ENCODE measurements at places on chromosomes 6 and 20. TPM values are rescaled to one million over a fixed set of nuclear protein-coding genes. Genes with fewer than 3 reads are reported as not detected.
A peak's percentile ranks its signal among the peaks of the same experiment; 100 is the strongest.

DNA sequence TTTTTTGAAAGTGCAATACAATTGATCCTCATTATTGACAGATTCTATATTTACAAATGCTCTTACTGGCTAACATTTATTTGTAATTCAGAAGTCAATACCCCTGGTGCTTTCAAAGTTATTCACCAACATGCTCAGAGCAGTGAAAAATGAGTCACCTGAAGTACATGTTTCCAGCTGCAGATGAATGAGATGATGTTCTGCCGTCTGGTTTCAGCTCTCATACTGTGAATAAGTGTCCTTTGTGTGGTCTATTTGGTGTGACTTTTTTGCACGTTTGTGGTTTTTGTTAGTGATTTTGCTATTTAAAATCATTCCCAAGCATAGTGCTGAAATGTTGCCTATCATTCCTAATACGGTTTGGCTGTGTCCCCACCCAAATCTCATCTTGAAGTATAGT lies 22.3 kb upstream of the EYA4 start:
- no peak overlapping the region for H3K27ac ChIP-seq
- H3K27me3 ChIP-seq: no peaks in the 10 kb centered on the region
- DNase-seq: no peak
- H3K4me1 ChIP-seq: no peaks in the 10 kb centered on the region

GRCh38 chr6:130159956-130160355 lies 62.8 kb downstream of the SAMD3 start:
- H3K4me3 ChIP-seq: no peak overlapping the region
- no peak for DNase-seq
- no peaks in the 10 kb centered on the region for H3K4me1 ChIP-seq
- H3K27ac ChIP-seq: peak overlapping the region; percentile 28
- H3K36me3 ChIP-seq: no peaks in the 10 kb centered on the region

DNA sequence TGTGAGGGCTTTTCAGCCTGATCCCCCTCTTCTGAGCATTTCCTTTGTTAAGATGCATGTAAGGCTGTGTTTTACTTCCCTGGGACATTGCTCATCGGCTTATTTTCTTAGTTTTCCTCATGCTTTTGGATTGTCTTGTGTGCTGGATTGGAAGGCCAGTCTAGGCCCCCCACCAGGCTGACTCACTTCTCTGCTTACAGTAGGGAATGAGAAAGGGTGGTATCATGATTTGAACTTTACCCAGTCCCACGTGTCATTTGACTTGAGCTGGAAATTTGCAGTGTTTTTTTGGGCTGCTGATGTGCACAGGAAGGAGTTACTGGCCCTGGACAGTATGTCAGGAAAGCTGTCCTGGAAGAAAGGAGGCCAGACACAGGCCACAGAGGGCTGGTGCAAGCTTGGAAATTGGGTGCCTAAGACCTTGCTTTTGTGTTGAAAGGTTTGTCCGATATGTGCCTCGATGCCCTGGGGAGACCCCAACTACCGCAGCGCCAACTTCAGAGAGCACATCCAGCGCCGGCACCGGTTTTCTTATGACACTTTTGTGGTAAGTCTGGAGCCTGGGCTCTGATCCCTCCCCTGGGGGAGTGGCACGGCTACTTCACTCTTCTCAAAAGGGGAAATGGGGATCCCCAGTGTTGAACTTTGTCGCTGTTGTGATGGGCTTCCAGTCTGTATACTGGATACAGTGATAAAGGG lies 12.8 kb downstream of the RNF114 start:
- DNase-seq: no peak
- no peak overlapping the region for H3K4me3 ChIP-seq
- H3K4me1 ChIP-seq: no peaks in the 10 kb centered on the region
- no peak overlapping the region for H3K27ac ChIP-seq

DNA sequence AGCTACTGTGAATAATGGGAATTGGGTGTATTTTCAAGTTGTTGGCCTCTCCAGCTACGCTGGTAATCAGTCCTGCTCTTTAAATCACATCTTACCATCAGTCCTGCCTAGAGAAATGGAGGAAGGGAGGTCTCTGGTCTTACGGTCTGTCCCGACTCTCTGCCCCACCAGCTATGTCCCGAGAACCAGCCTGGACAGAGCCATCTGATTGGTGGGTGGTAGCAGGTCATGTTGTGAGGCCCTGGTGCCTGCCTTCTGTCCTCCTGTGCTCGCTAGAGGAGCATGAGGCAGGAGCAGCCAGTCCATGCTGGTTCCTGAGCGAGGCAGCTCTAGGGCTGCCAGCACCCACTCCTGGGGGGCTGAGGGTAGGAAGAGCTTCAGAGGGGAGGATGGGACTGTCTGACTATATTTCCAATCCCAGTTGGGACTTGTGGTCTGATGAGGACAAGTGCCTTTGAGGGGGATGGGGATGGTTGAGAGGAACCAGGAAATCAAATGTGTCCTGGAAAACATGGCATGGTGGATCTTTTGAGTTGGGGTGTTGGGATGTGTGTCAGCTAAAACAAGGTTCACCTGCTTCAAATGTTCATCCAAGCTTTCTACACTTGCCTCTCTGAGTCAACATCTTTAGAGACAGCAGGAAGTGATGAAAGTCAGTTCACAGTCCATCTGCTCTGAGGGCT lies 33.0 kb downstream of the SYNJ2 start:
- no peaks in the 10 kb centered on the region for H3K36me3 ChIP-seq
- H3K4me1 ChIP-seq: peaks cover 36% of the 10 kb centered on the region
- H3K27me3 ChIP-seq: no peaks in the 10 kb centered on the region
- no peak for DNase-seq

DNA sequence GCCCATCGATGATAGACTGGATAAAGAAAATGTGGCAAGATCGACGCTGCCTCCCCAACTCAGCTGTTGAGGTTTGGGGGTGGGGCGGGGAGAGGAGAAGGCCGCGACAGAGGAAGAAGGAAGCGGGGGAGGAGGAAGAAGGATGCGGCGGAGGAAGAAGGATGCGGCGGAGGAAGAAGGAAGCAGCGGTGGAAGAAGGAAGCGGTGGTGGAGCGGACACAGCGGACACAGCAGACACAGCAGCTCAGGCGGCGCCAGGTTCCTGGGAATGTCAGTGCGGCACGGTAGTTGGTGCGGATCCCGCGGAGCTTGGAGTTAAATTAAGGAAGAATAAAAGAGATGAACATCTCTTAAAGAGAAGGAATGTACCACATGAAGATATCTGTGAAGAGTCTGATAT lies 163.9 kb upstream of the NT5E start:
- H3K27me3 ChIP-seq: no peaks in the 10 kb centered on the region
- H3K27ac ChIP-seq: peak overlapping the region; percentile 67
- H3K4me3 ChIP-seq: no peak overlapping the region

DNA sequence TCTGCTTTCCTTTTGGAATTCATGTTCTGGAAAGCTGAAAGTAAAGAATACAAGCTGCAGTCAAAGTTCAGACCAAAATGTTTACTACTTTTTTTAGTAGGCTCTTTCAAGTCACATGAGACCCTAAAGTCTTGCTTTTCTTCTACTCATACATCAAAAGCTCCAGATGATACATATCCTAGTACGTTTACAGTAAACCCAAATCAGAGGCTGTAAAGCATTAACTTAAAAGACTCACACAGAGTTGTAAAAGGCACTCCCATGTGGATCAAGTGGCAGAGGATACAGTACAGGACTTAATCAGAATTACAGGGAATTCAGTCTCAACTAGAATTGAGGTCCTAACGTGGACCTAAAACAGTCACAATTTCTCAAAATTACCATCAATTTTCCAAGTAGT lies 40.7 kb downstream of the STK38 start:
- H3K27ac ChIP-seq: no peak overlapping the region
- no peaks in the 10 kb centered on the region for H3K4me1 ChIP-seq
- H3K27me3 ChIP-seq: no peaks in the 10 kb centered on the region
- no peak overlapping the region for H3K4me3 ChIP-seq

GRCh38 chr20:49140834-49141233 lies 47.3 kb downstream of the STAU1 start:
- no peaks in the 10 kb centered on the region for H3K27me3 ChIP-seq
- H3K27ac ChIP-seq: no peak overlapping the region
- no peak for DNase-seq
- no peak overlapping the region for H3K4me3 ChIP-seq

DNA sequence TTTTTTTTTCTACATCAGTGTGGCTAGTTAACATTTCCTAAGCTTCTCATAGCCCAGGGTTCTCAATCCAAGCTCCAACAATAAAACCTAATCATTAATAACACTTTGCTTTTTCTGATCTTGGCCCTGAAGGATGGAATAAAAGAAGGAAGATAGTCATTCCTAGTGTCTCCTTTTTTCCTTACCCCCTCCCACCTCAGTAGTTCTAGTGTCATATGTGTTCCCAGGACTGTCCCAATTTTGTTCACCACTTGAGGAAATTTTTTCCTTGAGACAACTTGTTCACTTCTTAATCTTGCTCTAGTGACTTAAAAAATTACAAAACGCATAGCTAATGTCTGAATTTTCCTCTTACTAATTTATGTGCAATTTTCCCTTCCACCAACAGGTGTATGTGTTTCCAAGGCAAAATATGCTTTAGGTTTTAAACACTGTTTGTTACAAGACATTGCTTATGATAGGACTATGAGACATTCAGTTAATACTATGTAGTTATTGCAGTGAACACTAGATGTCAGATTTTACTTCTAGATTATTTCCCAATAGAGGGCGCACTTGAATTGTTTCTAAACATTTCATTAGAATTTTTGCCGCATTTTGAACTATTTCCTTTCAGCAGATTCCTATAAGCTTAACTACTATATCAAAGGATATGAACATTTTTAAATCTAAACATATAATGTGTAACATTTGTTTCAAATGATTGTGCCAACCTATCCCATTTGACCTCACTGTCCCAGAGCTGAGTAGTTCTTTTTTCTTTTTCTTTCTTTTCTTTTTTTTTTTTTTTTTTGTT lies 18.5 kb upstream of the C6orf141 start:
- H3K27ac ChIP-seq: no peak overlapping the region
- peaks cover 20% of the 10 kb centered on the region for H3K27me3 ChIP-seq
- H3K36me3 ChIP-seq: no peaks in the 10 kb centered on the region
- DNase-seq: no peak
- no peak overlapping the region for H3K4me3 ChIP-seq
- H3K4me1 ChIP-seq: peaks cover 2% of the 10 kb centered on the region

- no peak for DNase-seq
- peaks cover 5% of the 10 kb centered on the region for H3K4me1 ChIP-seq
- H3K27me3 ChIP-seq: peaks cover 6% of the 10 kb centered on the region
- no peaks in the 10 kb centered on the region for H3K36me3 ChIP-seq
- no peak overlapping the region for H3K27ac ChIP-seq
Measured at GRCh38 chr20:60096166-60096565, 137.9 kb downstream of the CDH26 start.

GRCh38 chr6:158445426-158446085 lies 114.3 kb upstream of the TMEM181 start:
- H3K4me3 ChIP-seq: peak overlapping the region; percentile 67
- no peaks in the 10 kb centered on the region for H3K4me1 ChIP-seq

GRCh38 chr20:37190354-37191112 lies 11.2 kb upstream of the MROH8 start:
- no peak overlapping the region for H3K27ac ChIP-seq
- H3K4me1 ChIP-seq: peaks cover 60% of the 10 kb centered on the region
- H3K4me3 ChIP-seq: no peak overlapping the region
- H3K27me3 ChIP-seq: no peaks in the 10 kb centered on the region

DNA sequence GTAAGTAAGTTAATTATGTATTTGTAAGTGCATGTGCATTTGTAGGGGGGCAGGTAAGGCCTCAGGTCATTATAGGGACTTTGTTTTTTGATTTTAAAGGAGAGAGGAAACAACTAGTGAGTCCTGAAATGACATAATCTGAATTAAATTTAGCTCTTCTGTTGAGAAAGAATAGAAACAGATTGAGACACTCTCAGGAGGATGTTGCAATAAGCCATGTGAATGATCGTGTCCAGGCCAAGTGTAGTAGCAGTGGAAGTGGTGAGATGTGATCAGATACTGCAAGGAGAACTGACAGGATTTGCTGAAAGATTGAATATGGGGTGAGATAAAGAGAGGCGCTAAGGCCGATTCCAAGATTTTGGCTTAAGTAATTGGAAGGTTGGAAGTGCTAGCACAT lies 2.6 kb upstream of the CENPW start:
- peaks cover 5% of the 10 kb centered on the region for H3K4me1 ChIP-seq
- H3K4me3 ChIP-seq: no peak overlapping the region
- no peak overlapping the region for H3K27ac ChIP-seq
- H3K36me3 ChIP-seq: no peaks in the 10 kb centered on the region
- no peaks in the 10 kb centered on the region for H3K27me3 ChIP-seq

- H3K27me3 ChIP-seq: peaks cover 12% of the 10 kb centered on the region
- no peak overlapping the region for H3K4me3 ChIP-seq
- H3K27ac ChIP-seq: no peak overlapping the region
- no peaks in the 10 kb centered on the region for H3K36me3 ChIP-seq
Measured at GRCh38 chr6:75381877-75382633, 97.5 kb upstream of the TMEM30A start.

DNA sequence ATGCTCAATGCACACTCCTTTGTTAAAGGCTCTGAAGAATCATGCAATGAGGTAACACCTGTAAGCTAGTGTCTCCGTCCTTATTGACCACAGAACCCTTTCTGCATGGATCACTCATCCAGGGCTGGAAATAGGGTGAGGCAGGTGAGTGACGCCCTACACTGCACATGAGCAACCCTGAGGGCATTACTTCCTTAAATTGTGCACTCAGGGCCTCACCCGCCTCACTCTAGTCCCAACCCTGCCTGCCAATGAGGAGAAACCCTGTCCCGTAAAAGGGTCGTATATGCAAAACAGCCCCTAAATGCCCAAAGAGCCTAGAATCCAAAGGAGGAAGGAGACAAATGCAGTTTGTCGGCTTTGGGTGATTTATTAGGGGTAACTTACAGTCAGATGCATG lies 33.6 kb upstream of the NOP56 start:
- peaks cover 4% of the 10 kb centered on the region for H3K4me1 ChIP-seq
- H3K27me3 ChIP-seq: peaks cover 40% of the 10 kb centered on the region
- peaks cover 14% of the 10 kb centered on the region for H3K36me3 ChIP-seq
- no peak for DNase-seq
- H3K4me3 ChIP-seq: no peak overlapping the region

Gene LY6G6D
- polyA plus RNA-seq: not detected

Gene TPD52L1
- not detected for polyA plus RNA-seq

Gene OPRL1
- polyA plus RNA-seq: 3.3 TPM

Gene CLDN20
- not detected for polyA plus RNA-seq
